ENCODE measurements at places on chromosomes 12 and 14. TPM values are rescaled to one million over a fixed set of nuclear protein-coding genes. Genes with fewer than 3 reads are reported as not detected.

DNA sequence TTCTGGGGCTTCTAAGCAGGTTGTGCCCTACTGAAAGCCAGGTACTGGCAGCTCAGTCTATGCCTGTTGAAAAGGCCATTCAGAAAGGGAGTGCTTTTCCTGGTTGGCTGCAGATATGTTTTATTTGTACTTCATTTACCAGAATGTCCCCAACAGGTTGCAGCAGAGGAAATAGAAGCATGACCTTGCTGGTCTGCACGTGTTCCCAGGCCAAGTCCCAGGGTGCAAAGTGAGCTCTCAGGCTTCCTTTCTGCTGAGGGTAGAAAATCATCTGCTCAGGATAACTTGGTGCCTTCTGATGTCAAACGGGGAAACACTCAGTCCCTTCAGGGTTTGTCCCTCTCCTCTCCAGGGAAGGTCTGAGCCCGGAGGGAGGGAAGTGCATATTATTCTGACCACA, 356.4 kb downstream of the BCL11B start:
- H3K27ac ChIP-seq = no peak overlapping the region
- no peak overlapping the region for H3K4me3 ChIP-seq
- no peak for DNase-seq
- no peaks in the 10 kb centered on the region for H3K27me3 ChIP-seq
- H3K36me3 ChIP-seq = no peaks in the 10 kb centered on the region

- no peaks in the 10 kb centered on the region for H3K27me3 ChIP-seq
- no peak overlapping the region for H3K4me3 ChIP-seq
- no peak for DNase-seq
- no peak overlapping the region for H3K27ac ChIP-seq
- H3K4me1 ChIP-seq = no peaks in the 10 kb centered on the region
Observed at GRCh38 chr12:101813117-101813516, 17.6 kb downstream of the GNPTAB start.

DNA sequence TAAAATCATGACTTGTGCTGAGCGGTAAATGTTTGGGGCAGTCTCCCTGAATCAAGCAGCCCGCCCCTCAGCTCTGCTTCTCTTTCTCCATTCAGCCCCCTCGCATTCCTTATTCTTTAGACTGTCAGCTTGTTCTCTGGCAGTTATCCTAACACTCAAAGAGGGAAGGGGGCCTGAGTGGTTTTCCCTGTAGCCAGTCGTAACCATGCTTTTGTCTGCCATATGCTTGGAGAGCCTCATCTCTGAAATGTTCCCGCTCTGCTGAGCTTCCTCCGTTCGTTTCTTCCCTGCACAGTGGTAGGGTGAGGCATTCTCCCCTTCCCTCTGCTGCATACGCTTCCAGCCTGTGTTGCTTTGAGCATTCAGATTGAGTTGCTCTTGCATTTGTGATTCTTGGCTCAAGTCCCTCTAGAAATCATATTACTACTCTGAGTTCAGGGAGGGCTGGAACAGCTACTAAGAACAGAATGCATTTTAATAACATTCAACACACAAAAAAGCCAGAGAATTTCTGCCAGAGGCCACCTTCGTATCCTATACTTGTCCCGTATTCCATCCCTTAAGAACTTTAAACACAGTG, 119.7 kb downstream of the FBXL14 start:
- peak; percentile 95 for DNase-seq
- peak overlapping the region; percentile 96 for H3K27ac ChIP-seq
- peaks cover 51% of the 10 kb centered on the region for H3K4me1 ChIP-seq
- H3K27me3 ChIP-seq = no peaks in the 10 kb centered on the region

GRCh38 chr12:40534828-40535227, 157.4 kb upstream of the CNTN1 start:
- no peaks in the 10 kb centered on the region for H3K27me3 ChIP-seq
- no peak overlapping the region for H3K4me3 ChIP-seq
- H3K36me3 ChIP-seq = no peaks in the 10 kb centered on the region

Gene HSPB8
- 7.1 TPM for total RNA-seq

Gene RALGAPA1
- 19.9 TPM for total RNA-seq

Gene GLT1D1
- not detected for total RNA-seq

GRCh38 chr12:39682689-39683477, 63.3 kb upstream of the ABCD2 start:
- no peak overlapping the region for H3K4me3 ChIP-seq
- H3K36me3 ChIP-seq = no peaks in the 10 kb centered on the region
- H3K27ac ChIP-seq = no peak overlapping the region
- no peaks in the 10 kb centered on the region for H3K27me3 ChIP-seq

DNA sequence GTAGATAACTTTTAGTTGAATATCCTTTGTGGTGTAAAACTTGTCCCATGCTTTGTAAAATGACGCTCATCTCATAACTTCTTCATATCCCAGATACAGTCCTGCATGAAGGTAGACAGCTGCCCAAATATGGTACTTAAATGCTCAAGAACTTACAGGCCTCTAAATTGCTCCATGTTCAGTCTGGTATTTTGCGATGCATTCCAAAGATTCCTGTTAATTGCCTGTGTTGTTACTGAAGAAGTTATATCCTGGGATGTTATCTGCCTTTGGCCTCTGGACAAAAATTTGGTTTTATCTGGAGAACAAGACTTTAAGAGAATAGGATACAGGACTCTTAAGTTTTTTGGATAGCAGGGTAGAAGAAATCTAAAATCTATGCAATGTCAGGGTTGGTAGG, 473.0 kb downstream of the PCNX1 start:
- peak overlapping the region; percentile 38 for H3K27ac ChIP-seq
- no peak overlapping the region for H3K4me3 ChIP-seq
- H3K27me3 ChIP-seq = no peaks in the 10 kb centered on the region
- H3K4me1 ChIP-seq = peaks cover 24% of the 10 kb centered on the region

DNA sequence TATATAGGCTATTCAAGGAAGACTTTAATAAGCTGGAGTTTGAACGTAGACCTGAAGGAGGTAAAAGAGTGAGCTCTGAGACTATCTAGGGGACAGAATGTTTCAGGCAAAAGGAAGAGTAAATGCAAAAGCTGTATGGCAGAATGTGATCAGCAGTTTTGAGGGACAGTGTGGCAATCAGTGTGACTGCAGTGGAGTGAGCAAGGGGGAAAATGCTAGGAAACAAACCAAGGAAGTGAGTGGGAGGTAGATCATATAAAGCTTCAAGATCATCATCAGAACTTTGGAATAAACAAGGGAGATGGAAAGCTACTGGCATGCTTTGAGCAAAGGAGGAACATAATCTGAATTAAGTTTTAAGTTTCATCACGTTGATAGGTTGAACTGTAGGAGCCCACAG, 67.5 kb upstream of the BTG1 start:
- peaks cover 8% of the 10 kb centered on the region for H3K4me1 ChIP-seq
- H3K27ac ChIP-seq = no peak overlapping the region
- DNase-seq = no peak
- no peaks in the 10 kb centered on the region for H3K27me3 ChIP-seq
- H3K36me3 ChIP-seq = no peaks in the 10 kb centered on the region

- DNase-seq = no peak
- H3K27me3 ChIP-seq = no peaks in the 10 kb centered on the region
- H3K27ac ChIP-seq = no peak overlapping the region
- no peak overlapping the region for H3K4me3 ChIP-seq
Observed at GRCh38 chr12:105167346-105167745, 59.8 kb downstream of the WASHC4 start.

Gene CELA1
- total RNA-seq = 1.2 TPM

Gene NRXN3
- total RNA-seq = 6.5 TPM

GRCh38 chr14:68749487-68750475, 43.1 kb downstream of the ZFP36L1 start:
- no peaks in the 10 kb centered on the region for H3K27me3 ChIP-seq
- H3K4me3 ChIP-seq = no peak overlapping the region
- H3K36me3 ChIP-seq = no peaks in the 10 kb centered on the region
- no peak for DNase-seq

GRCh38 chr14:56491299-56492285, 88.0 kb upstream of the TMEM260 start:
- H3K27me3 ChIP-seq = peaks cover 11% of the 10 kb centered on the region
- no peaks in the 10 kb centered on the region for H3K4me1 ChIP-seq
- no peaks in the 10 kb centered on the region for H3K36me3 ChIP-seq
- no peak overlapping the region for H3K27ac ChIP-seq
- peak; percentile 20 for DNase-seq

- no peaks in the 10 kb centered on the region for H3K36me3 ChIP-seq
- no peak for DNase-seq
Observed at GRCh38 chr12:116698116-116698515, 39.8 kb downstream of the SPRING1 start.

- H3K27ac ChIP-seq = no peak overlapping the region
- H3K4me3 ChIP-seq = no peak overlapping the region
- peaks cover 4% of the 10 kb centered on the region for H3K27me3 ChIP-seq
- H3K4me1 ChIP-seq = no peaks in the 10 kb centered on the region
- no peak for DNase-seq
Observed at GRCh38 chr12:132393245-132393795, 63.9 kb upstream of the GALNT9 start.

GRCh38 chr14:104252256-104253215, 114.1 kb downstream of the KIF26A start:
- no peak overlapping the region for H3K4me3 ChIP-seq
- DNase-seq = no peak
- no peaks in the 10 kb centered on the region for H3K36me3 ChIP-seq

Gene TPH2
- not detected for total RNA-seq

Gene AMDHD1
- 0.41 TPM for total RNA-seq

DNA sequence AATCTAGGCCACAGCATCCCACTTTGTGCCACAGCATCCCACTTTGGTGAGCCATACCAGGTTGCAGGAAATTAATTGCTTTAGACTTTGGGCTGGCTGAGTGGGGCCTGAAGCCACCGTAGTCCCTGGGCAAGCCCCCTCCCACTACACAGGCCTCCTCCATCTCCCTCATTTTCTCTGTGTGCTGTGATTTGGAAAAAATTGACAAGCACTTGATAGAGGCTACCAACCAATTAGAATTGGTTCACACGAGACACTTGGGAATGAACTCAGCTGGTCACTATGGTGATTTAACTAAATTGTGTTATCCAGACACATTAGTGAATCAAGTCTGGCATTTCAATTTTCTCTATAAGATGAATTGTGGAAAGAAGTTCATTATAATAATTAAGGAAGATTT, 481.1 kb downstream of the DIO2 start:
- no peak for DNase-seq
- no peaks in the 10 kb centered on the region for H3K27me3 ChIP-seq
- H3K4me1 ChIP-seq = peaks cover 6% of the 10 kb centered on the region
- no peak overlapping the region for H3K27ac ChIP-seq
- H3K36me3 ChIP-seq = no peaks in the 10 kb centered on the region

Gene FOXM1
- total RNA-seq = 66.4 TPM

Gene LTBR
- 106 TPM for total RNA-seq

- peak; percentile 67 for DNase-seq
- peak overlapping the region; percentile 22 for H3K27ac ChIP-seq
- H3K36me3 ChIP-seq = peaks cover 20% of the 10 kb centered on the region
- H3K4me3 ChIP-seq = peak overlapping the region; percentile 52
- H3K27me3 ChIP-seq = no peaks in the 10 kb centered on the region
Observed at GRCh38 chr14:36662543-36663403, 1.1 kb downstream of the PAX9 start.

- H3K4me3 ChIP-seq = no peak overlapping the region
- no peak overlapping the region for H3K27ac ChIP-seq
- DNase-seq = no peak
- H3K36me3 ChIP-seq = no peaks in the 10 kb centered on the region
- no peaks in the 10 kb centered on the region for H3K27me3 ChIP-seq
- H3K4me1 ChIP-seq = peaks cover 18% of the 10 kb centered on the region
Observed at GRCh38 chr14:80634106-80634758, 307.3 kb downstream of the CEP128 start.

GRCh38 chr14:101889366-101889765, 75.0 kb upstream of the DYNC1H1 start:
- peaks cover 54% of the 10 kb centered on the region for H3K36me3 ChIP-seq
- no peaks in the 10 kb centered on the region for H3K27me3 ChIP-seq
- no peak for DNase-seq
- no peaks in the 10 kb centered on the region for H3K4me1 ChIP-seq

DNA sequence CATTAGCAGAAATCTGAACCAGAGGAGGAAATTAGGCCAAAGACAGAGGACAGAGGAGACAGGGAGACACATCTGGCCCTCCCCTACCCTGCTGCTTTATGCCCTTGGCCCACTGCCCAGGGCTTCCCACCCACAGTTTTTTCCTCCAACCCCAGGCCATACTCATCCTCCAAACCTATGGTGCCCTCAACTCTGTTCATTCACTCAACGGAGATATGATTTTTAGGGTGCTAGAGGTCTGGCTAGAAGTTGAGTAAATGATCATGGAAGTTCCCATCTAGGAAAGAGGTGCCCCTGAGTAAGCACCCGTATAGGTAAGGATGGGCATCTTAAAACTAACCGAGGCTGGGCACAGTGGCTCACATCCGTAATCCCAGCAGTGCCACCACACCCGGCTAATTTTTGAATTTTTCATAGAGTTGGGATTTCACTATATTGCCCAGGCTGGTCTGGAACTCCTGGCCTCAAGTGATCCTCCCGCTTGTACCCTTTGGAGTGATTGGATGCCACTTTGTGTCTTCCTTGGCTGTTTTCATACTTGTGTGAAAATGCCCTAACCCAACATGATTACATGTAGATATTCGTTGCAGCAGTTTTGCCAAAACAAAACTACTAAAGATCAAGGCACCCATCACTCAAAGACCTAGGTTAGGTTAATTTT, 4.4 kb downstream of the KRT18 start:
- H3K36me3 ChIP-seq = peaks cover 23% of the 10 kb centered on the region
- H3K4me1 ChIP-seq = peaks cover 11% of the 10 kb centered on the region
- no peak overlapping the region for H3K27ac ChIP-seq
- H3K27me3 ChIP-seq = no peaks in the 10 kb centered on the region
- no peak for DNase-seq
- H3K4me3 ChIP-seq = no peak overlapping the region

Gene HCAR3
- total RNA-seq = not detected

Gene CCDC175
- total RNA-seq = not detected

Gene SLC10A1
- not detected for total RNA-seq

Gene ZNF705A
- total RNA-seq = not detected

DNA sequence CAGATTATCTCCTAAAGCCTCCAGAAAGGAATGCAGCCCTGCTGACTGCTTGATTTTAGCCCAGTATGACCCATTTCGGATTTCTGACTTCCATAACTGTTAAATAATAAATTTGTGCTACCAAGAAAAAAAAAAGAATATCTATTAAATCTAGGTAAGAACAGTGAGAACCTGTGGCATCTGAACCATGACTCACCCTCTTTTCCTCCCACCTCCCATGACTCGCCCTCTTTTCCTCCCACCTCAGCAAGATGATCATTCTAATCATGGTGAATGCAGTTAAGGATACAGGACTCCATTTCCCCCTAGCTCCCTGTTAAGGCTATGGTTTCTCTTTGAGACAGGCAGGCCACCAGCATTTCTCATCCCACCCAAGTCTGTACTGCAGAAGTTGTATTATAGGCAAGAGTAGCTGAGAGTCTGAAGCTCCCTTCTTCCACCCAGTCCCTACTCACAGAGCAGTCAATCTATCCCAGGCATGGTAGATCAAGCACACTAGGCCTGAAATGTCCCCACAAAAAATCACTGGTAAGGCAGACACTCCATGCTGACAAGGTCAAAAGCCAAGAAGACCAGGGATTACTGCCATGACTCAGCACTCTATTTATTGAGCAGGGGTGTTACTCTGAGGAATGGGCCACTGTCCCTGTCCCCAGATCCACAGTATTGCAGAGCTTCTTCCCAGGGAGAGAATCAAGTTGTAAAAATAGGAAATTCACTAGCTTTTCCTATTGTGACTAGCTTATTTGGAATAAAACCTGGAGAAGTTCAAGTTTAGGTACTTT, 188.9 kb downstream of the ADAMTS20 start:
- H3K27me3 ChIP-seq = no peaks in the 10 kb centered on the region
- DNase-seq = no peak
- no peak overlapping the region for H3K27ac ChIP-seq

Data from SJSA1 (cell line).